Myocyte (in vitro differentiated cells): ENCODE measurements at places on chromosomes 16 and 17.

- no peak for DNase-seq
Observed at GRCh38 chr16:83579436-83579835, 228.3 kb upstream of the HSBP1 start.

DNA sequence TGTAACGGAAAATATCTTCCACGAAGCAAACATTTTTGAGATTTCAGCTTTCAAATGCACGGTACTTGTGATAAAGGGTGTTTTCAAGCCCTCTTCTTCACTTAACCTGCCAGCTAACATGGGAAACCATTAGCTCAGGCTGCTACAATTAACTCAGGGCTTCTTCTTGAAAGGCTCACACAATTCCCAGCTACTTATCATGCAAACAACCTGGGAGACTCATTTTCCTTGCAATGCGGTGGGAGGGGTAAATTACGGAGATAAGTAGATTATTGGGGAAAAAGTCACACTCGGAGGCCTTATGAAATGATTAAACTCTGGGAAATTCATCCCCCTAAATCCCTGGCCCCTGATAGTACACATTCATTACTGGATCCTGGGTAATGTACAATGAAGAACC lies 266.4 kb downstream of the STX8 start:
- DNase-seq, result no peak

GRCh38 chr17:7207120-7208001 lies 12.3 kb downstream of the DLG4 start:
- DNase-seq, result no peak

DNA sequence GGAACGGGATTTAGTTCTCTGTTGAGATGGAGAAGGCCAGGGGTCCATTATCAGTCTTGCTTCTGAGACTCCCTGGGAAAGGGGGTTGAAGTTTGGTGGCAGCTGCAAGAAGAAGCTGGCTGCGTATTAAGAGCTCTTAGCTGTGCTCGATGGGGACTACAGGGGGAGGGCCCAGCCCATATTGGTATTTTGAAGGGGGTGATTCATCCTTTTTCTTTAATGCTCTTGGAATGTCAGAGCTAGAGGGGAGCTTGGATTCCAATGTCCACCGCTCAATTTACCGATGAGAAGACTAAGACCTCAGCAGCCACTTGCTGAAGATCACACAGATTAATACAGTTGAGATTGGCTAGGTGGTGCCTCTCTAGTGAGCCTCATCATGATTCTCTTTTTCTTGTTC lies 5.0 kb downstream of the NOG start:
- peak; percentile 88 for DNase-seq

DNA sequence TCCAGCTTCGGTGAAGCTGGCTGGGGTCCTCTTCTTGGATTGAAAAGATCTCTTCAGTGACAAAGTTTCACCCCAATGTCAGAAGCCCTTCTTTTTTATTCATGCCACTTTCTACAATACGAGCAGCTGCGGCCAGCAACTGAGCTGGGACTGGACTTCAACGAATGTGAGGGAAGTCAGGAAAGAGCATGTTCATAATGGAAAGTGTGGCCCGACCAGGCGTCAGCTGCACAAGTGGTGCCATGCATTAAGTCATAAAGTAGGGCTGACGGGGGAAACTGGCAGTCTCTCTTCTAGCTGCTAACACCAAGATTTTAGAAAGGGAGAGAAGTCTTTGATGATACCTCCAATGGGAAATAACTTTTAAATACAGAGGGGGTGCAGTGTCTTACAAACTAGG lies 192.6 kb downstream of the PARN start:
- DNase-seq, result no peak

GRCh38 chr16:17590711-17591654 lies 120.2 kb upstream of the XYLT1 start:
- DNase-seq, result no peak

DNA sequence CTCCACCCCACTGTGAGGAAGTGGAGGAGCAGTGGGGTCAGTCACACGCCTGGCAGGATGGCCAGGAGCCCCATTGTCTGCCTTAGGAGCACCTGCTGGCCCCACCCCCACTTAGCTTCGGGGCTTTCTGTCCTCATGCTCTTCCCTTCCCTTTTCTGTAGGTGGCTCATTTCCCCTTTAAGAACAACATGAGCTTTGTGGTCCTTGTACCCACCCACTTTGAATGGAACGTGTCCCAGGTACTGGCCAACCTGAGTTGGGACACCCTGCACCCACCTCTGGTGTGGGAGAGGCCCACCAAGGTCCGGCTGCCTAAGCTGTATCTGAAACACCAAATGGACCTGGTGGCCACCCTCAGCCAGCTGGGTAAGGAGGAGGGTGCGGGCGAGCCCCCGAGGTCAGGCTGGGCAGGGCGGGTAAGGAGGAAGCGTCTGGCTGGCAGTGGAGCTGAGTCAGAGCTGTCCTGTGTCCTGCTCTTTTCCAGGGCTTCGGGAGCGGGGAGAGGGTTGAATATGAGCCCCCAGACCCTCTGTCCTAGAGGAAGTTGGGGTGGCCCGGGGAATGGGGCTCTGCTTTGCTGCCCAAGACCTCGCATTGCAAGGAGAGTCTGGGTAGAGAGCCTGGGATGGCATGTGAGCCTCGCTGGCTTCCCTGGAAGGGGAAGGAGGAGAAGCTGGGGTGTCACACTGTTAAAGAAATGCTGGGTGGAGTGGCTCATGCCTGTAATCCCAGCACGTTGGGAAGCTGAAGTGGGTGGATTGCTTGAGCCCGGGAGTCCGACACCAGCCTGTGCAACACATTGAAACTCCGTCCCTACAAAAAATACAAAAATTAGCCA lies 9.2 kb upstream of the SERPINF1 start:
- DNase-seq, result peak; percentile 46

DNA sequence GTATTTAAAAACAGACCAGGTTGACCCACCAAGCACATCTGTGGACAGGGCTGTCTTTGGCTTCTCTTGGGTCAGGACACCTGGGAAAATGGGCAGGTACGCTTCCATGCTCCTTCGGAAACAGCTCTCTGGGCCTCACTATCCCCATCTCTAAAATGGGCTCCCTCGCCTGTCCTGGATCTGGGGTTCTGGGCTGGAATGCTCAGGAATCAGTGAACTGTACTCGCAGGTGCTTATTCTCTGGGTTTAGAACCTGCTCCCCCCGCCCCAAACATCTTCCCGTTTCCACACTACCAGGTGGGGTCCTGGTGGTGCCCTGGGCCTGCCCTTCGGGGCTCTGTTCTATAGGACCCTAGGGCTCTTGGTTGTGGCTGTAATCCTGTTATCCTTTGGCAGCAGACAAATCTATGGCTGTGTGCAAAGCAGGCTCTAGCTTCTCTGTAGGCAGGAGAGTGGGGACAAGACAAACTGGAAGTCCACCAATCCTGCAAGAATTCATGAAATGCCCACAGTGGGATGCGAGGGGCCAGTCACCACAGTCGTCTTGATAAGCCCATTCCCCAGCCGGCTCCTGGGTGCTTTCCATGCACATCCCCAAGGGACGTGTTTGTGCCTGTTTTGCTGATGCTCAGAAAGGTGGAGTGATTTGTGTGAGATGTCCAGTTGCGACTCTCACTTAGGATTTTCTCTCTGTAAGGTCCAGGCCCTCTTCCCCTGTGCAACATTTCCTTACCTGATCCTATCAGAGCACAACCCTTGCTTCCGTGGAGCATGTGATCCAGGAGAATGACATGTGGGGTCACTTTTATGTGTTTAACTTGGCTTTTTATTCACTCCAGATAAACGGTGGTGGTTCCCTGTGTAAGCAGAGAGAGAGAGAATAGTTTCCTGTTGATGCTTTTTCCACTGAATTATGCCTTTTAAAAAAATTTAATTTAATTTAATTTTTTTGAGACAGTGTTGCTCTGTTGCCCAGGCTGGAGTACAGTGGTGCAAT lies 37.2 kb downstream of the HAPSTR1 start:
- DNase-seq, result no peak

- DNase-seq, result no peak
Observed at GRCh38 chr17:17659340-17659739, 21.9 kb upstream of the RAI1 start.

DNA sequence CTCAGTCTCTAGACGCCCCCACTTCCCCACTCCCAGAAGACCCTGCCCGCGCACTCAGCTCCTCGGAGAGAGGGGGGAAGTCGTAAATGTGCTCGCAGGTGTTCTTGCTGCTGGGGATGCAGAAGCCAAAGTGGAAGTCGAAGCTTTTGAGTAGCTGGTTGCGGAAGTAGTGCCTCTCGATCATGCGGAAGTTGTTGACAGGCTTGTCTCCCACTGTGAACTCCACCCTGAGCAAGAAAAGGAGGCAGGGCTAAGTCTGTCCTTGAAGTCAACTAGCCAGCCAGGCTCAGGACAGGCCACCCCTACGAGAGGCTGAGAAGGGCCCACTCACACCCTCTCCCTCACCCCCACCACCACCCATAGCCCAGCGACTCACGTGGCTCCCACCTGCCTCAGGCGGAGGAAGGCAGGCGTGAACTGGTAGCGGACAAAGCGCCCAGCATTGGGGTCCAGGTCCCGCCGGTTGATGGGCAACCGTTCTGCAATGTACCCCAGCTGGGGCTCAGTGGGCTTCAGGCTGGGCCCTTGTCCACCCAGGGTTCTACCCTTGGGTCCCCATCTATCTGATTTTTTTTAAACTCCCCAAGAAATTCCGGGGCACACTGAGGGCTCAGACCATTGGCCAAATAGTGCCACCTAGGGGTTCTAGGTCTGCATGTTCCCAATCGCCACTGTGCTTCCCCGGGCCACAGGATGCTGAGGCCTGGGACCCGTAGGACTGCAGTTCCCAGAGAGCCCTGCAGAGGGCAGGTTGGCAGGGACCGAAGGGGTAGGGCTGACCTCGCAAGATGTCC lies 4.6 kb downstream of the UNC119 start:
- peak; percentile 72 for DNase-seq

GRCh38 chr17:7220593-7221277 lies 997 bp downstream of the ACADVL start:
- DNase-seq, result peak; percentile 79

DNA sequence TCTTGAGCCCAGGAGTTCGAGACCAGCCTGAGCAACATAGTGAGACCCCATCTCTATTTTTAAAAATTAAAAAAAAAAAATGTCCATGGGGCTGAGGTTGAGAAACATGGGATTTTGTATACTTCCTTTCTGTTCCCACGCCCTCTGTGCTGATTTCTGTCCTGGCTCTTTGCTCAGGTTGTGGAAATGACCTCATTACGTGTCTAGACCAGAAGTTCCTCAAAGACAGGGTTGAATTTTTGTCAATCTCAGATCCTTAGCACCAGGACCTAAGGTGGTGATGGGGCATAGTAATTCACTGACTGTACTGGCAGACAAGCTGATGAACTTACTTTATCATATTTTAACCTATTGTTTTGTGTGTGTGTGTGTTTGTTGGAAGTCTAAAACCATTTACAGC lies 11.2 kb upstream of the HNF1B start:
- no peak for DNase-seq

DNA sequence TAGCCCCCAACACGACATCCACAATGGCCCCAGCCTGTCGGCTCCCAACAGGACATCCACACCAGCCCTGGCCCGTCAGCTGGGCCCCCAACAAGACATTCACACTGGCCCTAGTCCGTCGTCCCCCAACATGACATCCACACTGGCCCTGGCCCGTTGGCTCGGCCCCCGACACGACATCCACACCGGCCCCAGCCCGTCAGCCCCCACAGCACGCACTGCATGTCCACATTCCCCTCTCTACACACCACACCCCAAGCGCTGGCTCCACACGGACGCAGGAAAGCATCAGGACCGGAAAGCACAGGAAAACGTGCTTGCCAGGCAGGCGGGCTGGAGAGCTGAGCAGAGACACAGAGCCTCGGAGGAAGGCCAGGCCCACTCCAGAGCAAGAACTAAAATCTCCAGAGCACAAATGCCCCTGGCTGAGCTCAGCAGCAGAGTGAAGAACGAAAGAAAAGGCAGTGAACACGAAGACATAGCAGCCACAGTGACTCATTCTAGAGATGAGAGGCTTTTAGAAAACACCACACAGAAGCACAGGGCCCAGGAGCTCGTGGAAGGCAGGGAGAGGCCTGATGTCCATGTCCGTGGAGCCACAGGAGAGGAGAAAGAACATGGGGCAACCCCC lies 50.6 kb downstream of the LMF1 start:
- DNase-seq, result peak; percentile 36

GRCh38 chr17:79536212-79536840 lies 74.5 kb downstream of the RBFOX3 start:
- DNase-seq, result no peak

DNA sequence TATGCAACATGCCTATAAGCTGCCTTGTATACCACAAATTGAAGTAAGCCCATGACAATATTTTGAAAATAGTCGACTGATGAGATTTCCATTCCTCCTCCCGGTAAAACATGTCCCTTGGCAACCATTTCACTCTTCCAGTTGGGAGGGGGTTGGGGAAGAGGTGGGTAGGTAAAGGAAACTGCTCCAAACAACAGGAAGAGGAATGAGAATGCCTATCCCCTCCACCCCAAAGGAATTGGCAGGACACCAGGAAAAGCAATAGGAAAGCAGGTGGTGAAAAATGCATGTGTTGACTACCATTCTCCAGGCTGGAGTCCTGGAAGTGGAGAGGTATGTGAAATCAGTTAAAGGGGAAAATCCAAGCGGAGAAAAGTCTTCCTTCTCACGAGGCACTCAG lies 455.9 kb upstream of the PSMD7 start:
- DNase-seq, result no peak

- peak; percentile 86 for DNase-seq
Observed at GRCh38 chr17:4969047-4969550, 1.5 kb upstream of the SPAG7 start.

- DNase-seq, result no peak
Observed at GRCh38 chr16:10933865-10934264, 8.4 kb downstream of the DEXI start.

- DNase-seq, result no peak
Observed at GRCh38 chr16:79261944-79262552, 338.5 kb downstream of the MAF start.

GRCh38 chr16:58842156-58842555 lies 108.0 kb upstream of the GOT2 start:
- no peak for DNase-seq

- DNase-seq, result peak; percentile 96
Observed at GRCh38 chr16:19831678-19832077, 53.0 kb downstream of the GPRC5B start.

GRCh38 chr17:19244781-19245180 lies 7.6 kb downstream of the EPN2 start:
- no peak for DNase-seq

- DNase-seq, result no peak
Observed at GRCh38 chr17:27539152-27539551, 82.9 kb downstream of the KSR1 start.

- DNase-seq, result peak; percentile 35
Observed at GRCh38 chr17:35097776-35098175, 21.9 kb downstream of the RAD51D start.
